SJSA1 (cell line): ENCODE measurements at places on chromosomes 1 and 21. TPM values are rescaled to one million over a fixed set of nuclear protein-coding genes. Genes with fewer than 3 reads are reported as not detected.

FAM89A gene
- 36.7 and 39.5 TPM in 2 replicates for total RNA-seq

TLR5 gene
- 1.7 and 2.4 TPM in 2 replicates for total RNA-seq

KRTAP11-1 gene
- total RNA-seq: not detected in 2 replicates

EPHA8 gene
- total RNA-seq: not detected in 2 replicates

PRSS38 gene
- total RNA-seq: not detected in 2 replicates

SERPINC1 gene
- 0.34 TPM in 1 of 2 replicates, not detected in the other for total RNA-seq

EXTL1 gene
- total RNA-seq: 0.08 TPM in 1 of 2 replicates, not detected in the other

VSIG8 gene
- total RNA-seq: not detected in 2 replicates

USP33 gene
- total RNA-seq: 55.9 and 90.3 TPM in 2 replicates

FMN2 gene
- 12.7 and 32.6 TPM in 2 replicates for total RNA-seq

KCNJ6 gene
- total RNA-seq: 0.24 and 0.44 TPM in 2 replicates

FBLIM1 gene
- total RNA-seq: 66.6 and 151 TPM in 2 replicates

CLEC20A gene
- not detected in 2 replicates for total RNA-seq

TFF2 gene
- not detected in 2 replicates for total RNA-seq

ZNF670 gene
- 3.1 and 5.2 TPM in 2 replicates for total RNA-seq

ANXA9 gene
- total RNA-seq: 0.66 TPM in 1 of 2 replicates, not detected in the other

PTGS2 gene
- total RNA-seq: 0.13 TPM in 1 of 2 replicates, not detected in the other

DMBX1 gene
- not detected in 2 replicates for total RNA-seq

KRTAP12-2 gene
- not detected in 2 replicates for total RNA-seq

SYT14 gene
- total RNA-seq: 1.00 and 1.3 TPM in 2 replicates

GIPC2 gene
- total RNA-seq: 0.13 TPM in 1 of 2 replicates, not detected in the other

ADGRB2 gene
- total RNA-seq: 15.4 and 15.8 TPM in 2 replicates
